HCT116 (cell line): ENCODE measurements at places on chromosomes 7 and 10. TPM values are rescaled to one million over a fixed set of nuclear protein-coding genes. Genes with fewer than 3 reads are reported as not detected.

SEMA3E gene
- 1.6 TPM for total RNA-seq

GRCh38 chr10:73872190-73872710 is 2.1 kb downstream of the CAMK2G start:
- H3K4me1 ChIP-seq = peaks cover 43% of the 10 kb centered on the region
- H3K27me3 ChIP-seq = no peaks in the 10 kb centered on the region
- H3K36me3 ChIP-seq = peaks cover 12% of the 10 kb centered on the region; the same call in 1 of the 2 replicates

- no peak for DNase-seq
- H3K4me1 ChIP-seq = peaks cover 6% of the 10 kb centered on the region
- H3K36me3 ChIP-seq = no peaks in the 10 kb centered on the region
- H3K4me3 ChIP-seq = no peak overlapping the region
Observed at GRCh38 chr10:33808475-33808874, 474.0 kb upstream of the NRP1 start.

GRCh38 chr10:60705376-60705775 is 72.9 kb upstream of the CDK1 start:
- peaks cover 42% of the 10 kb centered on the region for H3K4me1 ChIP-seq
- no peak overlapping the region for H3K27ac ChIP-seq
- DNase-seq = no peak
- no peaks in the 10 kb centered on the region for H3K27me3 ChIP-seq
- no peaks in the 10 kb centered on the region for H3K36me3 ChIP-seq
- H3K4me3 ChIP-seq = no peak overlapping the region

FAM180A gene
- total RNA-seq = 0.59 TPM
